ENCODE measurements at places on chromosomes 6 and 20.

DNA sequence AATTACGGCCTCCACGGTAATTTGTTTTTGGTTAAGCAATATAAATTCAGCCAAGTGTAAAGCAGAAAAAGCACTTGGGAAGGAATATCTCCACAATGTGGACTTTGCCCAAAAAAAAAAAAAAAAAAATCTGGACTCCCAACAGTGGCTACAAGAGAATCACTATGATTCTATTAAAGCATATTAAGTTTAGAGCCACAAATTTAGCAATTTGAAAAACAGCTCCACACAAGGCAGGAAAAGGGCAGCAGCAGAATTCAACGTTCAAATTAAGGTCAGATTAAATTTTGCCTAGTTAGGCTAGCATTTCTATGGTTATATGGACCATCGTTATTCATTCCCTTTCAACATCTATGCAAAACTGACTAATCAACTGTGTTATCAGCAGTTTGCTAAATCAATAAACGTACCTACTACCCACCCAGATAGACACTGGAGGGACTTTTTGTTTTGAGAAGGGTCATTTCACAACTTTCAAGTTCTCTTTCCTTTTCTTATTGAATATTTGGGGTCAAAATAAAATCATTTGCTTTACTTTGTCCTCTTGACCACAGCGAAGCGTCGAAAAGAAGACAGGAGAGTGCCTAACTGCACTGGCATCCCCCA lies 1.0 kb downstream of the MCM9 start:
- no peak for DNase-seq

DNA sequence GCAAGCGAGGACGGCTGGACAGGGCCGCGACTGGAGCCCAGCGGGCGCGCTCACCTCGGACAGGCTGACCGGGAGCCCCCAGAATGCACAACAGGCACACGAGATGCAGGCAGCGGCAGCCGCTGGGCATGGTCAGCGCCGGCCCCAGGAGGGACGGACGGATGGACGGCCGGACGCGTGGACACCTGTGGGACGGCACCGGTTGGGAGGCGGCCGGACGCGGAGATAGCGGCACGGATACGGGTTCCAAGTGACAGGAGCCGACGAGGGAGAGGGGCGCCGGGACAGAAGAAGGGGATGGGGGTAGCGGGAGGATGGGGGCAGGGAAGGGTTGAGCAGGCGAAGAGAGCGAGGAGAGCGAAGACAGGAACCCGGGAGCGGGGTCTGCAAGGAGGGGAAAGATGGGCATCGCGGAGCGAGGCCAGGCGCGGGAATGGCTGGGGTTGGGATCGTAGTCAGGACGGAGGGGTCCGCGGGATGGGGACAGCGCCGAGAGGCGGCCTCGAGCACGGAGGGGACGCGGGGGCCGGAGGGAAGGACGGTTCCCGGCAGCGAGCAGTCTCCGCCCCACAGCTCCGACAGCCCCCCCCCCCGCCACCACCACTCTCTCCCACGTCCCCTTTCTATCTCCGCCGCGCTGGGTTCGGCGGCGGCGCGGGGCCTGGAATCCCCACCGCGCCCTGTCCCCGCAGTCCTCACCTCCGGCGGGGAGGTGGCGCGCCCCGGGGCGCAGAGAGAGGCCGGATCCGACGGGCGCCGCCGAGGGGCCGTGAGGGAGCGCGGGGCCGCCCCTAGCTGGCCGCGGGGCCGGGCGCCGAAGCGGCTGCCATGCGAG lies 435 bp downstream of the DLK2 start:
- peak; percentile 16 for DNase-seq

GRCh38 chr6:132733283-132733682 lies 19.4 kb upstream of the VNN1 start:
- DNase-seq, result no peak

DNA sequence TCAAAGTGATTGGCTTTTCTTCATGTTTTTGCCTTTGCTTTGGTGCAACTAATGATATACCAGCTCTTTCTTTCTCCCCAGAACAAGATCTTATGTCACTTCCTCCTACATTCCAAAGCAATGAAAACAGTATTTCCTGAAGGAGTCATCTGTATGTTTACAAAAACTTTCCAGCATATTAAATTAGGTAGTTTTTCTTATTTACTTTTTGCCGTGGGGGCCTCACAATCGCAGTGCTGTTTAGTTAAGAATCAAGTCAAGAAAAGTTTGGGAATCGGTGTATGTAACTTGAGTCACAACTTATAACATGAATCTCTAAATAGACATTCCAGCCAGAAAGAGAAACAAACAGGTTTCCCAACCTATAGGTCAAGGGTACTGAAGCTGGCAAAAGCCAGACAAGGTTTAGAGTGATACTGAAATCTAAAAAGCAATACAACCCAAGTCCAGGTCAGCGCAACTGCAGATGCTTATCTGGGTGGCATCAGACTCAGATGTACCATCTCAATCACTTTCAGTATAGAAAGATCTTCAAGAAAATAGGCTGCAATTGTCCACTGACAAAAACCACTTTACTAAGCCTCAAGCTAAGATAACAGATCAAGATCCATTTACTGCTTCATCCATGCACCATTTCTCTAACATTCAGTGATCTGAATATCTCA lies 63.6 kb downstream of the IPCEF1 start:
- DNase-seq, result no peak

GRCh38 chr20:50856475-50857041 lies 61.7 kb downstream of the BCAS4 start:
- no peak for DNase-seq
